Kidney epithelial cell (primary cell): ENCODE measurements at places on chromosomes 5 and 9. TPM values are rescaled to one million over a fixed set of nuclear protein-coding genes. Genes with fewer than 3 reads are reported as not detected.

The TARS1 gene
- total RNA-seq: 314 and 320 TPM in 2 replicates

The HTR1A gene
- total RNA-seq: not detected in 2 replicates

The MLANA gene
- total RNA-seq: not detected in 2 replicates

The SPINK7 gene
- total RNA-seq: not detected in 2 replicates

The PCDHB3 gene
- total RNA-seq: 1.9 and 2.7 TPM in 2 replicates

The GTF3C4 gene
- 17.9 and 21.3 TPM in 2 replicates for total RNA-seq

The SUSD3 gene
- 0.89 and 1.3 TPM in 2 replicates for total RNA-seq

- DNase-seq: no peak
Observed at GRCh38 chr9:71704796-71705195, 63.5 kb downstream of the CEMIP2 start.

- DNase-seq: no peak
Observed at GRCh38 chr5:169655353-169655752, 18.3 kb downstream of the DOCK2 start.

GRCh38 chr9:133888048-133888808, 103.9 kb downstream of the VAV2 start:
- DNase-seq: no peak

- DNase-seq: peak; percentile 93
Observed at GRCh38 chr9:133874060-133874657, 118.0 kb downstream of the VAV2 start.

GRCh38 chr9:69965416-69966145, 78.1 kb upstream of the MAMDC2 start:
- DNase-seq: no peak

GRCh38 chr9:20651939-20652338, 29.6 kb upstream of the MLLT3 start:
- no peak for DNase-seq
